ENCODE measurements at places on chromosomes 6 and 20.

DNA sequence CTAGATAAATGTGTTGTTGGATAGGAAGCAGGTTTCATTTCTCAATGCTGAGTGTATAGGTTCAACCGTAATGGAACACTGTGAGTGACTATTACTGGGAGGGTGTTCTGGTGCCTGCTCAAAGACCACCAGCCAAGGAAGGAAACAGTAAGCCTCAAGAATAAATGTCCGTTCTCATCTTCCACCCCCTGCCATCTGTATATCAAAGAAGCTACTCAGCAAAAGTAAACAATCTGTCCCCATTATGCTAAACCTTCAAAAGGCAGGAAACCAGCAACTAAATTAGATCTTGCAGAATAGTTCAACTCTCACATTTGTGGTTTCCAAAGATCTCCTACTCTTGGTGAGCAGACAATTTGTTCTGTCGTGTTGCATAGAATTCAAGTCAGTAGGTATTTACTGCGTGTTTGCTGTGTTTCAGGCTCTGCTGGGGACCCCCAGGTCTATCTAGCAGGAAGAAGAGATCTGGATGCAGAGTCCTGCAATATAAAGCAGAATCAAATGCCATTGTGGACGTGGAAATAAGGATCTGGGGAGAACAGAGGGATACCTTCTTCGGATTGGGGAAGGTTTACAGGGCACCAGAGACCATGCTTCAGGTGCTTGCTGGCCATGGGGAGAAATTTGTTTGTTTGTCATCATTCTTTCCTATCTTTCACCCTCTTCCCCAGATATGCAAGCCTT, 87.3 kb downstream of the SCML4 start:
- no peak for DNase-seq

- no peak for DNase-seq
Measured at GRCh38 chr6:5398530-5398929, 137.2 kb downstream of the FARS2 start.

- DNase-seq: no peak
Measured at GRCh38 chr6:164042212-164042611, 627.7 kb downstream of the QKI start.

DNA sequence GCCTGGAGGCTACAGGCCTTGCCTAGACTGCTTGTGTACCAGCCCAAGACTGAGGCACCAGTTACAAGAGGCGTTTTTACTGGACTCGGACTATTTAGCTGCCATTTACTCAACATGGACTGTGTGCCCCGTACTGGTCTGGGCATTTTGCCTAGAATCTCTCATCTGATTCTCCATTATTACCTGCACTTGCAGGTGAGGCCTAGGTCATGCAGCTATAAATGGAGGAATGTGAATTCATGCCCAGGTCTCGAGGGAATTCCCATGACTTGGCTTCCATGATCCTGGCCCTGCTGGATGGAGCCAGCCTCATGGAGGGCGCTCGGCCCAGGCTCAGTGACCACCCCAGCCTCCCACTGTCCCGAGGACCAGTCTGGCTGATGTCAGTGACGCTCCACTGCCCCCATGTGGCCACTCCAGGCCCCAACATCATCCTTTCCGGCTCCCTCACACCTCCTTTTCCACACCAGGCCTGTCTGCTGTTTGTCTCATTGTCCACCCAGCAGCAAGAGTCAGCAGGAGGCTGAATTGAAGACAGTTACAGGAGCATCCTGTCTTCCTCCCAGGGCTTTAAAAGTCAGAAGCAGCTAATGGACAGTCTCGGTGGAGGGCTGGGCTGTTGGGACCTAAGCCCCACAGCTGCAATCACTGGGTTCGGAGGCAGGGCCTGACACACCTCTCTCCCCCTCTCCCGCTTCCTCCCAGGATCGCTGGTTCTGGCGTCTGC, 8.7 kb downstream of the MMP24OS start:
- peak; percentile 35 for DNase-seq

GRCh38 chr6:38688579-38689087, 14.3 kb downstream of the GLO1 start:
- DNase-seq: no peak

DNA sequence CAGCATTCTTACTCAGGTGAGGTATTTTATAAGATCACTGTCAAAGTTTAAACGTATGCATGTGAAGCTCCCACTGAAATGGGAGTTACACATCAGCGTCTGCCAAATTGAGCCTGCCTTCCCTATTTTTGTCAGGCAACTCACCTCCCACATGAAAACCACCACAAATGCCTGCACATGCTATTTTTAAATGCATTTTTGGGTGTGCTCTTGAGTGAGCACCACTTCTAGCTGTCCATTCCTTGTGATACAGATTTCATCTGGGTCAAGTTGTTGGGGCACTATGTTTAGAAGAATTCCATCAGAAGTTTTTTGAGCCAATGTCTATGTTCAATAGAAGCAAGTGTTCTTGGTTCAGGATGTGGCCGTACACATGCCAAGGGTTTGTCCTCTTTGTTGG, 71.7 kb upstream of the RIPPLY2 start:
- no peak for DNase-seq

- no peak for DNase-seq
Measured at GRCh38 chr20:62369815-62370114, 2.7 kb upstream of the LAMA5 start.

DNA sequence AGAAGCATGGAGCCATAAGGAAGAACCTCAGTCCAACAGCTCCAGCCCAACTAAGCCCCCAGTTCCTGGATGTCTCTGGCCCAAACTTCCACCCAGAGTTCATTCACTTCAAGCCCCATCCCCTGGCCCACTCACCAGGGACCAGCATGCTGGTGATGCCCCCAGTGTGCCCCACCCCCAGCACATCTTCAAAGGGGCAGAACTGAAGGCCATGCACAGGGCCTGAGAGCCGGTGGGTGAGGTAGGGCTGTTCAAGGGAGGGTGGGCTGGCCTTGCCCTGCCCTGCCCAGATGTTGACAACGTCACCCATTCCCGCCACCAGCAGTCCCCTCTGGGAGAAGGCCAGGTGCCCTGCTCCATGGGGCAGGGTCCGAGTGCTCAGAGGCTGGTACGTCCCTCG, 3.6 kb downstream of the B3GALT4 start:
- no peak for DNase-seq

DNA sequence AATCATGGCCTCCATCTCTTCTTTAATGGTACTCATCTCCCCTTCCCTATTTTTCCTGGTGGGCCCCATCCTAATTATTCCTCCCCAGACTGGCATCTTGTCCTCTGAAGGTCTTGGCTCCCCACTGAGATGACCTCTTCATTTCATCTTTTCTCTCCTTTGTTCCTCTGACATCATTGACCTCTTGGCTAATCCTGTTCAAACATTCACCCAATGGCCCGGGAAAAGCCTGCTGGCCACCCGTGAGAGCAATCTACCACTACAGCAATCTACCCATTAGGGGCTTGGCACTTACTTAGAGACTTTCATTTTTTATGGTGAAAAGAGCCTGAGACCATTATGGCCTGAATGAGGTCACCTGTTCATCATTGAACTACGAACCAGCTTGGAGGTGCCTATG, 130.8 kb downstream of the DNAH8 start:
- no peak for DNase-seq

GRCh38 chr20:15794409-15794808, 778.8 kb downstream of the KIF16B start:
- no peak for DNase-seq

DNA sequence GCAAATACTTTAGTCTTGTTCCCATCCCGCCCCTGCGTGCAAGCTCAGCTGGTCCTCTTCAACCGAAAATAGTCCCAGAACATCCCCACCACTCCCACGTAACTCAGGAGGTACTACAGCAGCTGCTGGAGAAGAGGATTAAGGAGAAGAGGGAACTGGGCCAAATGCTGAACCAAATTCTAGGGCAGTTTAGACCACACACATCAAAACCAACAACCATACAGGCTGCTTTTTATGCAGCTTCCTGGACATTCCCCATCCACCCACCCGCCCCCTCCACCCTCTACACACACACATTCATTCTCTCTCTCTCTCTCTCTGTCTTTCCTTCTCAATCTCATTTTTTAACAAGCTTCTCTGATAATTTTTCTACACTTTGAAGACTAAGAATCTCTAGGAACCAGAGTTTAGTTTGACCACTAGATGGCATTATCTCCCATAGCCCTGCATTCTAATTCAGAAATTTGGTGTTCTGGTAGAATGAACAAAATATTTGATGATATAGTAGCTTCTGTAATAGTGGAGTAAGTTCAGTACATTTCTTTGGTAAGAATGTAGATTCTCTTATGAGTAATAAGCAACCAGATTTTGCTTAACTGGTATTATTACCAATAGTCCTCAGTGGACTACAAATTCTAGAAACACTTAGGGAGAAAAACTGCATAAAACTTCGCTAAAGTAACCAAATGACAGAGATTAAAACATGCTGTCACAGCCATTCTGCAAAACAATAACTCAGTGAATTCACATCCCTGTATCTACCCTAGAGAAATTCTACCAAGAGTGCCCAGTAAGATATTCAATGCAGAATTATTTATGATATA, 52.1 kb upstream of the BEND6 start:
- peak; percentile 40 for DNase-seq

DNA sequence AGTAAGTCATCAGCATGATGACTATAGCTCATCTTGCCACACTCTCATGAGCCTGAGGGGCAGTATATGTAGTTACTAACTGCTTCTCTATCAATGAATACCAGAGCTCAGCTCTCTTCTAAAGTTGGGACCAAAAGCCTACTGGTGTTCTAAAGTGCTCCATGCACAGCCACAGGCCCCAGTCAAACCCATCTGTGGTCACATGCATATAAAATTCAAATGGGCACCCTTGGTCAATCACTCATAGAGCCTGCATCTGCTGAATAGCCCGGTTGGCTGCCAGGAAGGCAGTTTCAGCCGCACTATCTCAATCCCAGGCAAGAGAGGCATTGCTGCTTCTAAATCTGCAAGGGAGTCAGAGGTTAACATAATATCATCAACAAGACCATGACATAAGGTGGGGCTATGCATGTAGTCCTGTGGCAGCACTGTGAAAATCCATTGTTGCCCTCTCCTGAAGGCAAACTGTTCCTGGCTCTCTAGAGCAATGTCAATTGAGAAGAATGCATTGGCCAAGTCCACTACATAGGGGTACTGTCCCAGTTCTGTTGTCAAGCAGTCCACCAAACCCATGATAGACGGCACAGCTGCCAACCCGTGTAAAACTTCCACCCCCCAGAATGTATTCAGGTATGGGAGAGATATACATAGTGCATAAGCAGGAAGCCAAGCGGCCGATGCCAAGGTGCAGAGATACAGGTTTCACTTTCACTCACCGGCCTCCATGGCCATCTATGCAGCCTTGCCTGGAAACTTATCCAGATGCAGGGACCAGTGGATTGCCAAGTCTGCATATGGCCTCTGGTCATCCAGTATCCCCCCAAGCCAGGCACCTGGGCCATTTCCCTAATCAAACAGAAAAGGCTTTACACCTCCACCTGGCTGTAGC, 76.2 kb downstream of the ALDH8A1 start:
- DNase-seq: no peak

DNA sequence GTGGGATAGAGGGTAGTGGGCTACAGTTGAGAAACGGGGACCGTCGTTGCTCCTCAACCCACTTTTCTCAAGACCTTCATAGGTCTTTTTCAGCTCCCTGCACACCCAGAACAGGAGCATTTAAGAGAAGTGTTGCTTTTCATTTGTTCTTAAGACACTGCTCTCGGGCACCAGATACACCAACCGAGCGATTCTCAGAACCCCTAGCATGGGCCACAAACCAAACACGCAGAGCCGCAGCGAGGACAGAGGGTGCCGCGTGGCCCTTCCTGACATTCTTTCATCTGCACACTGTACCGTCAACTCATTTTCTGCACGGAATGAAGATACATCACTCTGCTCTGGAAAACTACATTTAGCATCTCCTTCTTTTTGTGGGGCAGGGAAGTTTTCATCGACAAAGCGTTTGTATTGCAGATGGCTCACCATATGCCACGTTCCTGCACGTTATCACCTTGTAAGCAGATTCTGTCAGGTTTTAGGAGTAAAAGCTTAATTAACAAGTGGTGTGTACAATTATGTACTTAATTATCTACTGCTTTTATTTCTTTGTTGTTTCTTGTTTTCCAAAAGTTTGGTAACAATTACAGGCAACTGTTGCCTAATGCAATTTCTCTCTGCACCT, 70.4 kb upstream of the MLN start:
- no peak for DNase-seq

GRCh38 chr20:4272225-4272624, 256.9 kb upstream of the RNF24 start:
- no peak for DNase-seq

DNA sequence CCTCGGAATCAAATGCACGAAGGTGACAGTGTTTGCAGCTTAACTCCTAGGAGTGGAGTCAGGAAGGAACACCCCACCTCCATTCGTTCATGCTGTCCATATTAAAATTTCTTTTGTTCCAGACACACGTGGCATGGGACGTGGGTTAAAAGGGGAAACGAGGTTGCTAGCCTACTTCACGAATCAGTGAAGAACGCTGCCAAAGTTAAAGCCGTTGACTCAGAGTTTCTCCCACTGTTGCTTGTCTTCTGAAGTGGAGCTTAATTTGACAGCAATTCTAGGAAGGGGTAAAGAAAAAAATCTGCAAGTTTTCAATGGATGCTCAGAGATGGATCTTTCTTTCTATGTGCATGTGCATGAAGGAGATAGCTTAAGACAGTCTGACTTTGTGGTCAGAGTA, 499.1 kb downstream of the CD83 start:
- no peak for DNase-seq
